Spleen (tissue), 13 donors: ENCODE measurements at places on chromosomes 5 and 9. TPM values are rescaled to one million over a fixed set of nuclear protein-coding genes. Genes with fewer than 3 reads are reported as not detected.

GRCh38 chr9:133306242-133307204, 29.5 kb downstream of the SURF6 start:
- DNase-seq = no peak

DNA sequence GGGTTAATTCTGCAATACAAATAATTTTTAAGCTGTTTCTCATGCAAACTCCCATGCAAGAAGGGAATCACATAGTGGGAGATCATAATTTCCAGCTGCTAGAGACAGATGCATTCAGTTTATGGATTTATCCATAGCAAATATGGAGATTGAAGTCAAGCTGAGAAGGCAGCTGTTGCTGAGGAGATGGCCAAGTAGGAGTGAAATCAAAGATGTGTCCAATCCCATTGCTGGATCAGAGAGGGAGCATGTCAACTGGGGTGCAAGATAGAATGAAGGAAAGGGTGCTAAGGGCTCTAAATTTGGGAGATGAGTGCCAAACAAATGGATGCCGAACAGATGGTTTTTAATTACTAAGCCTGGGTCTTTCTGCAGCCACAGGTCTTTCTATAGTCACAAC, 504.5 kb downstream of the NFIB start:
- DNase-seq = no peak

DNA sequence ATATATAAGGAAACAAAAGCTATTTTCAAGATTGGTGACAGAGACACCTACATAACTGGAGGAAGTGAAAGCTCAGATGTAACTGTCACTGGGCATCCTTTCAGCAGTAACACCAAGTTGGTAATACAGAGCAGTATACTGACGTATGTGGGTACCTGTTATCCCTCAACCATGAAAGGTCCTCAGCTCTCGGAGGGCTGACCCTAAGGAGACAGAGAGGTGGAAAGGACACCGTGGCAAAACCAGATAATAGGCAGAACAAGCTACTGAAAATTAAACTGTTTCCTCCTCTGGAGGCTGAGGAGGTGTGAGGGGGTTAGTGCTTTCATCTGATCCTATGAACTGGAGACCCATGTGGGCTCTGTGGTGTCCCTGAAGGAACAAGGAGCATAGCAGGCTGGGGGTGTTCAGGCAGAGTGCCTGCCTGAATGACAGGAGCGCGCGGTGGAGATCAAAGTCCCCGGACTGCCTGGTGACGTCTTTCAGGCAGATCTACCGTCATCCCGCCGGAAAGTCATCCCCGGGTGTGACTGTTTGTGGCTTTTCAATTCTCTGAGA, 130.2 kb upstream of the FSTL4 start:
- no peak for DNase-seq

- DNase-seq = no peak
Observed at GRCh38 chr5:73673161-73673591, 47.2 kb downstream of the ARHGEF28 start.

- no peak for DNase-seq
Observed at GRCh38 chr5:584216-584615, 27.9 kb upstream of the CEP72 start.

- no peak for DNase-seq
Observed at GRCh38 chr5:73135429-73136054, 15.2 kb downstream of the TMEM171 start.

DNA sequence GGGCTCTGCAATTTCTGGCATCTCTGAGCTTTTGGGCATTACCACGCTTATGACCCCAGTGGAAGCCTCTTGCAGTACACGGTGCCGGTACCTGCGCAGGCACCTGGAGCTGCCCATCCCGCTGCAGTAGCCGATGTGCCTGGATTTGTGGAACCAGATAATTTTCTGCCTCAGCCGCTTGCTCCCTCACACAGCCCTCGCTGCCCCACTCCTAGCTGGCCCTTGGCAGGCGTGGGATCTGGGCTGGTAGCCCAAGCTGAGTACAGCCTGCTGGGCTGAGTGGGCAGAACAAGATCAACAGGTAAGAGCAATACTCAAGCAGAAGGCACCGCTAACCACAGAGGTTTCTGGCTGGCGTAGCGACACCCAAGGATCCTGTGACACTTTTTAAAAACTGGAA, 1808.8 kb upstream of the ACO1 start:
- peak; percentile 47 for DNase-seq

- no peak for DNase-seq
Observed at GRCh38 chr5:150022158-150022531, 21.6 kb downstream of the HMGXB3 start.

DNA sequence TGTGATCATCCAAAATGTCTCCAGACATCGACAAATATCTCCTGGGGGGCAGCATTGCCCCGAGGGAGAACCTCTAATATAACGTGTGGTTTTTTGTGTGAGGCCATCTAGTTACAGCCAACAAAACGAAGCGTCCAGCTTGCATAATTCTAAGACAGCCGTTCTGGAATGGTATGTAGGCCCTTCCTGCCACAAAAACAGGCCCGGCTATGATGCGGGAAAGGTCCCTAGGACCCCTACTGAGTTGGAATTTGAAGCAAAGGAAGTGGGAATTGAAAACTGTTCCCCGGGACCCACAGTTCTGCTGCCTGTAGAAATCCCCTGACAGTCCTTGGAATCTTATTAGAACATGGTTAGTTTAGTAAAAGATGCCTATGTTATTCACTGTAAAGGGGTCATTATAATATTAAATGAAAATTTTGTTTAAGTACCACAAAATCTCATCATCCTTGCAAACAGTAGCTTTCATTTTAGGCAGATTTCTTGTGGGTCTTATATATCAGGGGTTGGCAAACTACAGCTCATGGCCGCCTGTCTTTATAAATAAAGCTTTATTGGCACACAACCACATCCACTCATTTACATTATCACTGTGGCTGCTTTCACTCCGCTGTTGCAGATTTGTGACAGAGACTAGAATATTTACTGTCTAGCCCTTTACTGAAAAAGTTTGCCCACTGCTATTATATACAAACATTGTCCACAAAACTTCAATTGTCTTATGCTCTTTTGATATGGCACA, 70.7 kb downstream of the MSX2 start:
- no peak for DNase-seq

- peak; percentile 93 for DNase-seq
Observed at GRCh38 chr5:159331093-159331973, 1.0 kb upstream of the IL12B start.

DNA sequence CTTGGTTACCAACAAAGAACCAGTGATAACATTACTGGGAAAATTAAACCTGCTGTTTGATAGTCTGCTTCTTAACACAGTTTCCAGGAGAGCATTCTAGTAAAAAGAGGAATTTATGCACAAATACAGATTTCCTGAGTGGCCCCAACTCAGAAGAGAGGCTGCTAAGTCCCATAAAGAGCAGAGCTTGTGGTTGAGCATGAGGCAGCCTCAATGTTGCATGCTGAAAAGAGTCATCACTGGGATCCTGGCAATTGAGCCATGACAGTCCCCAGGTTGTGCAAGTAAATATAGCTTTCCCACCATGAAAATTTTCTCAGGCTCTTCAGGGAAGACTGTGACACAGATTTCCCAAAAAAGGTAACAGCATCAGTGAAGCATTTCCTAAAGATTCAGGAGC, 47.5 kb upstream of the ADRB2 start:
- DNase-seq = no peak

DNA sequence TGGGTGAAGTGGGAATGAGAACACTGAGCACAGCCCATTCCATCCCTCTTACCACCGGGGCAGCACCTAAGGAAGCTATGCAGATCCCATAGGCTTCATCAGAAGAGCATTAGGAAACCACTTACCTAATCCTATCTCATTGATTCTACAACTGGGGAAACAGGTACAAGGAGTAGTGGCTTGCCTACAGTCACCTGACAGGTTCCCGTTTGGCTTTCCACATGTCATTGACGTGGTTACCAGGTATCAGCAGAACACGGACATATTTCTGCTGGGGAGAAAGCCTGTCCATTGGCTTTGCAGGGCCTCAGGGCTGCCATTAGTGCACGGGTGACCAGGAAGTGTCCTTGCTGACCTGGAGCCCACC, 11.3 kb downstream of the AFAP1L1 start:
- DNase-seq = no peak

GRCh38 chr9:127697575-127697974, 9.2 kb upstream of the CFAP157 start:
- no peak for DNase-seq

GRCh38 chr5:42306287-42306686, 117.0 kb upstream of the GHR start:
- DNase-seq = no peak

- no peak for DNase-seq
Observed at GRCh38 chr5:130974021-130974683, 190.9 kb downstream of the HINT1 start.

GRCh38 chr5:173392-174290, 17.7 kb upstream of the LRRC14B start:
- peak; percentile 46 for DNase-seq

- no peak for DNase-seq
Observed at GRCh38 chr5:111859031-111859430, 102.0 kb upstream of the NREP start.

DNA sequence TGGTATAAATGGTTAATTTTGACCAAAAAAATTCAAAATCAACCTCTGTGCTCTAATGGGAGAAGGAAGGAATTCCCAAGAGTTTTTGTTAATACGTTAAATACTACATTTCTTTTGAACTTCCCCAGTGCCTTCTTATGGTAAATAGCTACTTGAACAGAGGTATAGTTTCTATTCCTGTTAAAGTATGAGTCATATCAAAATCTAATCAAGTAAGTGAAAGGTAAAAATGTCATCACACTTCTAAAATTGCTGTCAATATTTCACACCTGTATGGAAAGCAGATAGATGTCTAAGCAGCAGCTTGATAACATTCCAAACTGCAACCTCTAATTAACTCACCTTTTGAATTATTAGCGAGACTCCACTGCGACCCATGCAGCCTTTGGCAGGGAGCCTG, 214.1 kb upstream of the MEF2C start:
- DNase-seq = no peak

GRCh38 chr9:110073356-110073905, 134.5 kb downstream of the C9orf152 start:
- no peak for DNase-seq

ZNF883 gene
- 3.2 TPM for total RNA-seq

TICAM2 gene
- total RNA-seq = 7.9 TPM

PCDHGA1 gene
- total RNA-seq = 0.25 TPM

RAPGEF1 gene
- total RNA-seq = 132 TPM

OTP gene
- not detected for total RNA-seq

CCL21 gene
- 51.7 TPM for total RNA-seq

LOX gene
- 10.8 TPM for total RNA-seq

LCN2 gene
- total RNA-seq = 20.3 TPM

WWC1 gene
- total RNA-seq = 1.3 TPM

SMIM33 gene
- total RNA-seq = not detected

DMRTA1 gene
- total RNA-seq = 0.14 TPM

SUSD1 gene
- total RNA-seq = 22.3 TPM

LRRC70 gene
- total RNA-seq = 8.4 TPM

CER1 gene
- not detected for total RNA-seq
